ENCODE measurements at places on chromosomes 11 and 22.

GRCh38 chr11:66126064-66126463, 56.0 kb downstream of the PACS1 start:
- no peak for DNase-seq

DNA sequence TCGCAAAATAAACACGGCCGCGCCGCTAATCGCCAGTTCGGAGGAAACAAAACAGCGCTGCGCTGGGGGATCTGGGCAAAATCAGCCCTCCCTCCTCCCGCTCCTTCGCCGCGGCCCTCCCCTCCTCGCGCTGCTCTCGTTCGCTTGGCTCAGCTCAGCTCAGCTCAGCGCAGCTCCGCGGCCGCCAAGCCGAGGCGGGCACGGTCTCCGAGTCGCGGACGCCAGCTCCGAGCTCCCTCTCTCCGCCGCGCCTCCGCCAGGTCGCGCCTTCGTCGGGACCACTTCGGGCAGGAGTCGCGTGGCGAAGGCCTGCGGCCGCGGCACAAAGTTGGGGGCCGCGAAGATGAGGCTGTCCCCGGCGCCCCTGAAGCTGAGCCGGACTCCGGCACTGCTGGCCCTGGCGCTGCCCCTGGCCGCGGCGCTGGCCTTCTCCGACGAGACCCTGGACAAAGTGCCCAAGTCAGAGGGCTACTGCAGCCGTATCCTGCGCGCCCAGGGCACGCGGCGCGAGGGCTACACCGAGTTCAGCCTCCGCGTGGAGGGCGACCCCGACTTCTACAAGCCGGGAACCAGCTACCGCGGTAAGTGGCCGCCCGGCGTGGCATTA, at the start of gene SPON1:
SPON1 (plus strand) TSS at position 162 of the 607 bp plus-strand sequence; CDS start at position 344, 182 bp downstream.
- peak; percentile 62 for DNase-seq

- DNase-seq = no peak
Observed at GRCh38 chr11:538431-539051, 1.2 kb downstream of the LRRC56 start.

- DNase-seq = no peak
Observed at GRCh38 chr22:46547883-46548244, 10.4 kb upstream of the CELSR1 start.

DNA sequence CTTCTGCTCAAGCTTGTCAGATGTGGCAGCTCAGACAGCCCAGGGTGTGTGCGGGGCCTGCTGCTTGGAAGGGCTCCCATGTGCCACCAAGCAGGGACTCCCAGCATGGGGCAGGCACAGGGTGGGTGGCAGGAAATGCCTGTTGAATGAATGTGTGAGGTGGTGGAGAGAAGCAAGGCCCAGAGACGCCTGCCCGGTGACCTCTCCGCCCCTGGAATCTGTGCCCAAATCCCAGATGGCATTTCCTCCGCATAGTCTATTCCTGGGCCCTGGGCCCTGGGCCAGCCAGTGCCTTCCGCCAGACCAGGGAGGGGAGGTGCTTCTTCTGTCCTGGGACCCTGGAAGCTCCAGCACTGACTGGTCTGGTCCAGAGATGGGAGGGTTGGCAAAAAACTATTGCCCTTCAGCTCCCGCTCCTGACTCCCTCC, 3.7 kb downstream of the CST6 start:
- DNase-seq = no peak

Measured in HEK293T (cell line).